ENCODE measurements at places on chromosomes 11 and 22.

DNA sequence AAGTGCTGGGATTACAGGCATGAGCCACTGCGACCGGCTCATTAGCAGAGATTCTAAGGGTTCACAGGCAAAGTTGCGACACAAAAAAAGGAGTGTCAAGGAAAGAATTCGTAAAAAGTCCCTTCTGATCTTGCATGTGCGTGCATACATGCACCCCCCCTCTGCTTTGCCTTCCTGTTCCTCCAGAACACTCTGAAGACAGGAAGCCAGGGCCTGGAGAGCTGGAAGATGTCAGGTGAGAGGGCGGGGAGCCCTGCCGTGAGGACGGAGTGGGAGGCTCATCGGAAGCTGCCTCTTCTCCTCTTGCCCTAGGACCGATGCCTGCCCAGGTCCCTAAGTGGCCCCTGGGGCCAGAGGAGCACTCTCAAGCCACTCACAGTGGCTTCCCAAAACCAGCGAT is 89.1 kb downstream of the LARGE1 start:
- no peak for DNase-seq

DNA sequence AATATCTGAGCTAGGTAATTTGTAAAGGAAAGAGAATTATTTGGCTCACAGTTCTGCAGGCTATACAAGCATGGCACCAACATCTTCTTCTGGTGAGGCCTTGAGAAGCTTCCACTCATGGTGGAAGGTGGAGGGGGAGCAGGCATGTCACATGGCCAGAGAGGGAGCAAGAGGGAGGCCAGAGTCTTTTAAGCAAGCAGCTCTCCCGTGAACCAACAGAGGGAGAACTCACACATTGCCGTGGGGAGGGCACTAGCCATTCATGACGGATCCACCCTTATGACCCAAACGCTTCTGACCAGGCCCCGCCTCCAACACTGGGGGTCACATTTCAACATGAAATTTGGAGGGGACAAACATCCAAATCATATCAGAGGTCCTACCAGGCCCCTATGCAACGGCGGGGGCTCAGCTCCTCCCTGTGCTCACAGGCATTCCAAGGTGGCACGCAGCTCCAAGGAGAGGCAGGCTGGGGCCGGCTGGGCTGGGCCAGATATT is 4.6 kb downstream of the C11orf96 start:
- no peak for DNase-seq

- DNase-seq, result no peak
Observed at GRCh38 chr11:10323793-10324170, 18.9 kb downstream of the ADM start.

- DNase-seq, result no peak
Observed at GRCh38 chr11:72834905-72835304, 20.7 kb downstream of the ATG16L2 start.

GRCh38 chr22:28379075-28379779 is 300.4 kb downstream of the TTC28 start:
- DNase-seq, result no peak

DNA sequence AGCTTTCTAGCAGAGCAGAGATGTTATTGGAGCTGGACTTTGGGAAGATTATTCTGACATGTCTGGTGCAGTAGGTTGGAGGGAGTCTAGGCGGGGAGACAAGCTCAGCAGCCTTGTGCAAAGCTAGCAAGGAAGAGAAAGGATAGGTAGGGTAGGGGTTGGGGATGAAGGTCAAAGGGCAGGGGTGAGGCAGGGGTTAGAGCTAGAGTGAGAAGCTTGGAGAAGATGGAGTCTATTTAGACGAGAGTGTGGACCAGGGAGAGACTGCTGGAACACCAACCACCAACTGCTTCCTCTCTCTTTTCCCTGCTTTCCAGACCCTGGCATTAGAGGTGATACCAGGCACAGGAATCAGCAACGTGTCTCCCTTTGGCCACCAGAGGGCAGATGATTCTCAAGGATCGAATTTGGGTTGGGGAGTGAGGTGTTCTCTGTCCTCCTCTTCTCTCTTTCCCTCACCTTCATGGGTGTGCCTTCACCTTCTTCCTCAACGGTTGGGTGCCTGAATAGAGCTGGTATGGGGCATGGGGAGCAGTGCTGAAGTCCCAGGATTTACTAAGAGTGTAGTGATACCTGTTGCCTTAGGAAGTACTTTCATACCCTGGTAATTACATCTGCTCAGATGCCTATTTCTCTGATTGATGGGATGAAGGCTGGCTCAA is 1.8 kb upstream of the MARK2 start:
- peak; percentile 59 for DNase-seq

GRCh38 chr22:47600791-47601625 is 838.6 kb downstream of the TBC1D22A start:
- DNase-seq, result no peak

DNA sequence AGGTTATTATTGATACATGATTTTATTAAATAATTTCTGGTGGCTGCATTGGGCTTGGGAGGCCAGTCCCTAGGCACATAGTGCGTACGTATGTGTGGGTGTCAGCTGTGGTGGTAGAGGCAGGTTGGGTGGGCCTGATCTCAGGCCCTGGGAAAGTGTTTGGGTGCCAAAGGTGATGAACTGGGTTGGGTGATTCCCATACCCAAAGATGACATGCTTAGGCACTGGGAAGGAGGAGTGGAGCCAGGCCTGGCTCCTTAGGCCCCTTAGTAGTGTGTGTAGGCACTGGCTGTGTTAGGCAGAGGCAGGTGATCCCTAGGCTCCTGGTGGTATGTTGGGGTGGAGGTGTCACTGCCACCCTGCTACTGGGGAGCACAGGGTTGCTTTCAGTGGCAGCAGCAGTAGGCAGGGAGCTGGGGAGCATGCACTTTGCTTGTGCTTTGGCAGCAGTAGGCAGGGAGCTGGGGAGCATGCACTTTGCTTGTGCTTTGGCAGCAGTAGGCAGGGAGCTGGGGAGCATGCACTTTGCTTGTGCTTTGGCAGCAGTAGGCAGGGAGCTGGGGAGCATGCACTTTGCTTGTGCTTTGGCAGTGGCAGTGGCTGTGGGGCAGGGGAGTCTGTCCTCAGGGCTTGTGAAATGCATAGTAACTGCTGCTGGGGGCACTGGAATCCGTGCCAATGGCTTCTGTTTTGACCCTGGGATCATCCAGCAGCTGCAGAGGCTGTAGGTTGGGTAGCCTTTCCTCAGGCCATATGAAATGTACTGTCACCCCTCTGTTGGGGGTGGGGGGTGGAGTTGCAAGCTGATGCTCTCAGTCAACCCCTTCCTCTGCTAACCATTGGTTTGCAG is 84.4 kb downstream of the RRM1 start:
- DNase-seq, result no peak

DNA sequence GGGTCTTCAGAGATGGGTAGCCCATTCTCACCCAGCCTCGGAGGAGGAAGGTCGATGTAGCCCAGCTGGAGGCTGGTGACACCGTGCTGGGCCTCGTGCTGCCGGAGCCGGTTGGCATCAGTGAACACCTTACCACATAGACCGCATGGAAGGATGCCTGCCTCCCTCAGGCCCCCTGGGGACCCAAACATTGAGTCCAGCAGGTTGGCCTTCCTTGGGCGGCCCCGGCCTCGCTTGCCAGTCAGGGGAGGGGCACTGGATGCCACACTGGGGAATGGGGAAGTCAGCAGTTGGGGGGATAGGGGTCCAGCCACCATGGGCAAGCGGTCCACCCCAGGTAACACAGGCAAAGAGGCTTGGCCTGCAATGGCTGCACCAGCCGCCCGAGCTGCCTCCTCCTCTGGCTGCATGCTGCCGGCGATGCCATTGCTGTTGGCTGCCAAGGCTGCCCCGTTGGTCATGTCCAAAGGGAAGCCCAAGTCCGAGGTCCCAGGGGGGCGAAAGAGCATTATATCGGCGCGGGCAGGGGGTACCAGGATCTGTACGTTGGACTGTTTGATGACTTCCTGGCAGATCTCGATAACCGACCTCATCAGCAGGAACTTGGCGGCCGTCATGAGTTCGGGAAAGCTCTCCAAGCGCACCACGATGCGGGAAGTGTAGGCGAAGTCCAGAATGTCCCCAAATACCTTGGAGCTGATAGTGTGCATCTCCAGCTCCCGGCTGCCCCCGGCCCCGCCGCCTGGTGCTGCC is 1.4 kb downstream of the PATZ1 start:
- DNase-seq, result peak; percentile 3

DNA sequence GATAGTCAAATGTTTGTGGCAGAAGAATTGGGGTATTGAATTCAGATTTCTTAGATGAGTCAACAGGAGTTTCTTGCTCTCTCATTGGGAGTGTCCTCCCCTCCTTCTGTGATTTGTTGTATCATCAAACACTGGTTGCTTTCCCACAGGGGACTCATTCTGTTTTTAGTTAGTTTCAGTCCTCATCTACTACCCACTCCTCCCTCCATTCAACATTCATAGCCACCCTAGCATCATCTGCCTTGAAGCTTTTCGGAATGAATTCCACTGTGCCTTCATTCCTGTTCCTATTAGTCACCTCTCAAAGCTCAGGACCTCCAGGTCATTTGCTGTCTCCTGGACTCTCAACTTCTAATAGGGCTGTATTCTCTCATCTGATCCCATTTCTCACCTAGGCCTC is 31.5 kb upstream of the RAB38 start:
- DNase-seq, result no peak

GRCh38 chr11:83836883-83837654 is 550.9 kb upstream of the CCDC90B start:
- no peak for DNase-seq

DNA sequence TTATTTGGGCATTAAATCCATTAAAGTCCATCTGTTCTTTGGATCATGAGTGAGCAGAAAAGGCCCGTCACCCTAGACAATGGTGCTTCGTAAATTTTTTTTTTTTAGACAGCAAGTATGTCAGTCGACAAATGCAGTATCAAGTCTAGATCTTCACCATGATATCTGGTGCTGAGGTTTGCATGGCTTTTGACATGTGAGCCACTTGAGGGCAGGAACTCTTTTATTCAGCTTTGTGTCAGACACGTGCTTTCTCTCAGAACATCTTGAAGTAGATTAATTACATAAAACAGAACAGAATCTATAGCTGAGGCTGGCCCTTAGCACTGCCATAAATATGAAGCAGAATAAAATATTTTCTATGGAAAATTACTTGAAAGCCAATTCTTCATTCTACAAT is 62.9 kb upstream of the CARD18 start:
- no peak for DNase-seq

DNA sequence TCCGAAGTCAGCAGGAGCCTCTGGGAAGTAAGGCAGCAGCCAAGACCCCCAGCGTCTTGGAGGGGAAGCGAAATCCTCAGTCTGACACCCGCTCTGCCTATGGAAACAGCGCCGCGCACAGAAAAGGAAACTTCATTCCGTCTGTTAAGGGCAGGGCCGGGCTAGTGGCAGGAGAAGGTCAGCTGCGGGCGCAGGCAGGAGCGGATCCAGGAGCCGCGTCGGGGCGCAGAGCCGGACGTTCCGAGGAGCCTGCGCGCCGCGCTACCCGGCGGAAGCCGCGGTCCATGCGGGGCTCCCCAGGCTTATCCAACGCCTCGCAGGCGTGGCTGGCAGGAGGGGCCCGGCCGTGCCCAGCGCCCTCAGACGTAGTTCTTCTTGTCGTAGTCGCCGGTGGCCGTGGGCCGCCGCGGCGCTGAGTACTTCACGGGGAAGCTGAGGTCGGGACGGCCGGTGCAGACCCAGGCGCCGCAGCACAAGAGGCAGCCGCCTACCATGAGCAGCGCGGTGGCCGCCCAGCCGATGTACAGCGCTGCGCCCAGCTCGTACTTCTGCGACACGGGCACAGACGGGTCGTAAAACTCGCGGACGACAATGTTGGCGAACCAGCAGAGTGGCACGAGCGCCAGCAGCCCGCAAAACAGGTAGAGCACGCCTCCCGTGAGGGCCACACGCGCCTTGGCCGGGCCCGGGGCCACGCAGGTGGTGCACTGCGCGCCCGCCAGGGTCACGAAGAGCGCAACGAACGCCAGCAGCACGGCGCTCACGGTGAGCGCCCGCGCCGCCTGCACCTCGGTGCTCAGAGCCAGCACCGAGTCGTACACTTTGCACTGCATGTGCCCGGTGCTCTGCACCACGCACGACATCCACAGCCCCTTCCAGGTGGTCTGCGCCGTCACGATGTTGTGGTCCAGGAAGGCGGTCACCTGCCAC is 705 bp downstream of the CLDN5 start:
- no peak for DNase-seq

DNA sequence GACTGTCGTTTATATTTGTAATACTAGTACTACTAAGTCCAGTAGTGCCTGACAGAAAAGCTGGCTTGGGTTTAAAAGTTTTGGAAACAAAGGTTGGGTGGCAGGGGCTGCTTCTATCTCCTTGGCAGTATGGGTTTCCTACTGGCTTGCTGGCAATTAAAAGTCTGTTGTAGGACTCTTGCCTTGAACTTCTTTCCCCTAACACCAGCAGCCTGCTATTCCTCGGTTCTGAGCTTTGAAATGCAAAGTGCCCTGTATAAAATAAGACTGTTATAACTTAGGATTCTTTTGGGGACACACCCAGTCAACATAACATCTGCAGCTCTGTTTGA is 1.3 kb downstream of the RNF169 start:
- no peak for DNase-seq

- no peak for DNase-seq
Observed at GRCh38 chr22:33385611-33386010, 327.4 kb upstream of the SYN3 start.

DNA sequence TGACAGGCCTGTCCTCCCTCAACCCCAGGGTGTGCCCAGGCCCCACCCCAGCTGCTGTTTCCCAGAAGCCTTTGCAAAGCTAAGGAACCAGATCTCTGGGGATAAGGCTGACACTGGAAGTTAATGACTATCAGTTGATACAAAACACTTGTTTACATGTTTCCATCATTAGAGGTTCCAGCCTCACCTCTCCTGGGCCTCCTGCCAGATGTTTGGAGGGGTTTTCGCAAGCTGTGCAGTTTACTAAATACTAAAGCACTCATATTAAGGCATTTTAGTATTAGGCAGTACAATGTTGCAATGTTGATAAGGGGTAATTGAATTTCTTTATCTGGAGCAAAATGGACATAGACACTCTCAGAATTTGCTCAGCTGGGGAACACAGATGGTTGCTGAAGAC is 218.7 kb downstream of the INSC start:
- DNase-seq, result no peak

GRCh38 chr11:13008625-13009475 is at the start of gene RASSF10:
Gene RASSF10, plus strand, starts transcription at chr11:13009316. Its CDS starts 261 bp downstream, at chr11:13009577.
- no peak for DNase-seq

DNA sequence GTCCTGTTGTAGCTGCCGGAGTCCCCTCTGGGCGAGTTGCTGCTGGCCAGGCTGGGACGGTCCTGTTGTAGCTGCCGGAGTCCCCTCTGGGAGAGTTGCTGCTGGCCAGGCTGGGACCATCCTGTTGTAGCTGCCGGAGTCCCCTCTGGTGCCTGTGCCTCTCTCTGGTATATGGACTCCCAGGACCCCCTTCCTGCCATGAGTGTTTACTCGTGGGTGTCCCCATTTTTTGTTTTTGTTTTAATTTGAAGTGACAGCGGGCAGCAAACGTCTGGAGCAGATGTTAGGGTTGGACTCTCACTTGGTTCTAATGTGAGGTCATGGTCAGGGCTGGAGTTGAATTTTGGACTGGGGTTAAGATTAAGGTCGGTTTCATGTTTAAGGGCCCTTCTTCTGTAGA is 14.2 kb downstream of the SHANK3 start:
- no peak for DNase-seq

- DNase-seq, result no peak
Observed at GRCh38 chr11:130370845-130371590, 56.3 kb upstream of the ZBTB44 start.

DNA sequence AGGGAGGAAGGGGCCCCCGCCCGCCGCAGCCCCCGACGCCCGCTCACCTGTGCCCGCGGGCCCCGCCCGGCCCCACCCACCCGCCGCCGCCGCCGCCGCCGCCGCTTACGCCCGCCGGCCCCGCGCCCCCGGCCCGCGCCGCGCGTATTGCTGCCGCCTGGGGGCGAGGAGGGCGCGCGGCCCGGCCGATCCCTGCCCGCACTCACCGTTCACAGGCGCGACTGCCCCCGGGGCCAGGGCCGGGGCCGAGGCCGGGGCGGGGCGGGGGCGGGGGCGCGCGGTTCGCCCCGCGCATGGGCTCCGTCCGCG is 212 bp downstream of the HRAS start:
- DNase-seq, result no peak

All from activated T-helper 1 cell treated with Interleukin-2 at 50 U/mL for 16 hours (primary cell).